Activated CD4-positive, alpha-beta T cell treated with anti-CD3 and anti-CD28 coated beads, Interleukin-2, amount 50 U/mL, for 48 hours (primary cell): ENCODE measurements at places on chromosomes 6 and 20.
A peak's percentile ranks its signal among the peaks of the same experiment; 100 is the strongest.

GRCh38 chr6:101597693-101598092 lies 204.2 kb downstream of the GRIK2 start:
- no peak for DNase-seq

DNA sequence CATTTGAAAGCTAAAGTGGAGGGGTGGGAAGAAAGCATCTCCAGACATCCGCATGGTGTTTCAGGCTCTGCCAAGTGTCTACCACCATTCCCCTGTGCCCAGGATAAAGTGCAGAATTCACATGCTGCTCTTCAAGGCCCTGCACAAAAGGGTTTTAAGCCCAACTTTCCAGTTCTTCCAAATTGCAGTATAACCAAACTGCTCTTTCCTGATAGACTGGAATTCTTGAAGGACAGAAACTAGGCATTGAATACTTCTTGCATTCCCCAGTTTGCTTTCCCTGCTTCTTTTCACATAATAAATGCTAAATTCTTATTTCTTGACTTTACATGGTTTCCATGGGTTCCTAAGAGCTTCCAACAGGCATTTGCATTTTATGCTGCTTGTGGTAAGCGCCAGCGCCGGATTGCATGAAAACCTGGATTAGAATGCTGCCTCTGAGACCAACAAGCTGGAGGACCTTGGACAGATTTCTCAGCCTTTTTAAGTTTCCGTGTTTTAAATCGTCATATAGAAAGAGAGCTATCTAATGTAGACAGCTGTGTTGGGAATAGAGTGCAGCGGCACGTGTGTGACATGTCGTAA lies 7.9 kb downstream of the SOX4 start:
- DNase-seq: no peak

DNA sequence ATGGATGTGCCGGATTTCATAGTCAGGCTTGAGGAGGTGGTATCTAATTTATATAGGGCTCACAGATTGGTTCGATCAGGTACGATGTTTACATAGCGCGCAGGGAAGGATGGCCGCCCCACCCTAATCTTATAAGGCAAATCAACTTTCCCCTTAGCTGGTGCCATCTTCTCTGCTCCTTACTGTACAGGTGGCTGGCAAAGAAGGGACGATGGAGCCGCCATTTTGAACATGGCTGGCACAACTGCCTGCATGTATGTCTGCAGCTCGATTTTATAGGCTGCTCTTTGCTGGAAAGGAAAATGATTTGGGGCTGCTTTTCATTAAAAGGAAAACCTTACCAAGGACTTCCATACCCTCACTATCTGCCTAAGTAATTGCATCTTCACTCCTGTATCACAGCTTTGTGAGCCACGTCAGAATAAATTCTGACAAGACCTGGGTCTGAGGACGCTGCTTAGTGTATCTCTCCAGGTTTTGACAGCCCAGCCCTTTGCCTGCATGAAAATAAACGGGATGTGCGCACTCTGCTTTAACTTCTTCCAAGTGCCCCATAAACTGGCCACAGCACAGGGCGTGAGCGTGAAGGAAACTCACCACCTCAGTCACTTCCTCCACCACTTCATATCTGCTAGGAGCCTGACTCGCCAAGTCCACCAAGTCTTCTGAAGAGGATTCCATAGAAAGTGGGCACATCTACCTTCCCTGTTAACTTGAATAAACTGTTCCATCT lies 109.4 kb upstream of the ARMC2 start:
- DNase-seq: no peak

GRCh38 chr6:161922631-161923119 lies 648.8 kb upstream of the AGPAT4 start:
- DNase-seq: peak; percentile 41

GRCh38 chr6:122709922-122710512 lies 69.5 kb upstream of the FABP7 start:
- DNase-seq: no peak

GRCh38 chr6:133512410-133513016 lies 271.4 kb downstream of the EYA4 start:
- peak; percentile 44 for DNase-seq

DNA sequence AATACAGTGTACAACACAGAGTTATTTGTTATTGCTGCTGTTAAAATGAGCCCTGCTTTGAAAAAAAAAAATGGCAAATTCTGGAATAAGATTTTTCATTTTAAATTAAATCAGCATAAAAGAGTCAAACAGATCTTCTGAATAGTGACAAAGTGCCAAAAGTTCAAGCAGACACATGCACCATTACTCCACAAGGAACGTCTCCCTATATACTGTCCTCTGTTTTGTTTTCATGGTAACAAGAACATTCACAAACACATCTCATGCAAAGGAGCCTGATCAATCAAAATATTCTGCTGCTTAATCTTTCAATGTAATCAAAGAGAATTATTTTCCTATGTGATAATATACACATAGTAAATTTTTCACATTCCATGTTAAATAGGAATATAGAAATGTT lies 2.7 kb downstream of the HIVEP2 start:
- no peak for DNase-seq

DNA sequence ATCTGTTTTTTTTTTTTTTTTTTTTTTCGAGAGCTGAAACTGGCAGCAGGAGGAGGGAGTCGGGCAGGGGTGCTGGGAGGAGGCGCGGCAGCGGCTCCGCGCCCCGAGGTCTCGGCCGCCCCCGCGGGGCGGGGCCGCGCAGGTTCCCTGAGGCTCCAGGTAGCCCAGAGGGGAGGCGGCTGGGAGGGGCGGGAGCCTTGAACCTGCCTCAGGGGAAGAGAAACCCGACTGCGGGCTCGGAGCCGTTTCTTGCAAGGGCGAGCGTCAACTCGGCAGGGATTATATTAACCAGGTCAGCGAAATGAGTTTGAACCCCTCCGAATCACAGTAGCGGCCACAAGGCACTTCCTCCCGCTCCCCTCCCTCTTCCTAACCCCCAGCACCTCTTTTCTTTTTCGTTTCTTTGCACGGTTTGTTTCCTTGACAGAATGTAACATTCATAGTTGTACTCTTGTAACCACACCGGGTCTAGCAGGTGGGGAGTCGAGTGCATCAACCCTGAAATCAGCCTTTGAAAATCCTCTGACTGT lies 2.0 kb downstream of the MYB start:
- peak; percentile 84 for DNase-seq

GRCh38 chr20:8151372-8151771 lies 19.3 kb downstream of the PLCB1 start:
- no peak for DNase-seq

DNA sequence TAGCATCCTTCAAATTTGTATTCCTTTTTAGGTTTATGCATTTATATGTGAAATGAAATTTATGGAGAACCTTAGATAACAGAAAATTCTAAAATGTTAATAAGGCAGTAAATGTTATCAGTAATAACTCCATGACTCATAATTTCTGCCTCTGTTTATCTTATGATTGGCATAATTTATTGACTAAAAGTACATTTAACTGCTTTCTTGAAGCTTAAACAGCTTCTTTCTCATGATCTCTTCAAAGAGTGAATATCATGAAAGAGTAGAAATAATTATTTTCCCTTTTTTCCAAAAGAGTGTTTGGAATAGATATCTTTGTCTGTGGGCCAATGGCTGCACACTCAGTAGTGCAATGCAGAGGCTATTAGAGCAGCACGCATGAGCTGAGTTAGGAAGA lies 91.3 kb downstream of the SHLD1 start:
- DNase-seq: no peak

DNA sequence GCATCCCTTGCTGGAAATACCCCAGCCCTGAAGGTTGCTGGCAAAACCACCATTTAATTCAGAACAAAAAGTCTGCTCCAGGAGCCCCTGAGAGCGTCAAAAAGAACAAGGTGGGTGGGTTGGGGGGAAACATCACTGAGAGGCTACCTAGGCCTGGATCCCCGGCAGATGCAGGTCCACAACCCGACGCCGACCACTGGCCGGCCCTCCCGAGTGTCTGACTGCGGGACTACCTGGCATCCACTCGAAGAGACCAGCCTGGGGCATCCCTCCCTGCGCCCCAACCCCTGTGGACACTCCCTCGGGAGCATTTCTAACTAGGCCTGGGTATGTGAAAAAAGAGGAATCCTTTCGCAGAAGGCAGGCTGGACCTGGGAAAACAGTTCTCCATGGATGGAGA lies 47.2 kb downstream of the FAM209B start:
- DNase-seq: no peak

- no peak for DNase-seq
Observed at GRCh38 chr6:81766482-81767069, 14.1 kb upstream of the TENT5A start.

DNA sequence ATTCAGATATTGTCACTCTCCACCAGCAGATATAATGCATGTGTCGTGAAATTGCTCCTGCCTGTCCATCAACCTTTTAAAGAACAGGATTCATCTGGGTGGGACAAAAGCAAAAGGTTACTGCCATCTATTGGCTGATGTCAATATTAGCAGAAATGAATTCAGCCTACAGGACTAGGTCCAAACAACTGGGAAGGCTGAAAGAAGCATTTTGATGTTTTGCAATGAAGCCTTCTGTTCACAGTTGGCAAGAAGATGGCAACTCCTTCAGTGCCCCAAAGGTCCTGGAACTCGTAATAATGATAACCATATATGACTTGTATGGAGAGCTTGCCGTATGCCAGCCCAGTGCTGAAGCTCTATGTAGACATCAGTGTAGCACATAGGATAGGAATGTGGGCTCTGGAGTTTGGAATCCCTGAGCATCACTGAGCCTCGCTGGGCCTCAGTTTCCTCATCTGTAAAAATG lies 7.5 kb downstream of the BCAS1 start:
- no peak for DNase-seq

DNA sequence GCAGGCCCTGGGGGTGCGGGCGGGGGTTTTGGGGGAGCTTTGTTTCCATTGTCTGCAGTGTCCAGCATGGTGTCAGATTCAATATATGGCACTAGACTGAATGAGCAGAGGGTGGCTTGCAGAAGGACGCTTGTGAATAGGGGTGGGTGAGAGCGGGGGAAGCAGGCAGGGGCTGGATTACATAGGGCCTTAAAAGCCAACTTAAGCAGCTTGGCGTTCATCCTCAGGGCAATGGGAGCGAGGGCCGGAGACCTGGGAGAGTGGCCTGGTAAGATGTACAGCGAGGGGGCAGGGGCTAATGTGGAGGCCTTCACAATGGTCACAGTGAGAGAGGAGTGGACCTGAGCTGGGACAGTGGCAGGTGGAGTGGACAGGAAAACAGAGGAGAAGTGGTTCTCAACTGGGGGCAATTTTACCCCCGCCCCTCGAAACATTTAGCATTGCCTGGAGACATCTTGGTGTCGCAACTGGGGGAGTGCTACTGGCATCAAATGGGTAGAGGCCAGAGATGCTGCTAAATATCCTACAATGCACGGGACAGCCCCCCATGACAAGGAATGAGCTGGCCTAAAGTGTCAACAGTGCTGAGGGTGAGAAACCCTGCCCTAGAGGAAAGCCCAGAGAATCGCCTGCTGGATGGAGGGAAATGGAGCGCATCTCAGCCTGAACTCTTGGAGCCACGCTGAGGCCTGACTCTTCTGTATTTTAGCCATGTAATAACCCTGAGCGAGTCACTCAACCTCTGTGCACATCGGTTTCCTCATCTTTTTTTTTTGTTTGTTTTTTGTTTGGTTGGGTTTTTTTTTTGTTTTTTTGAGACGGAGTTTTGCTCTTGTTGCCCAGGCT lies 15.1 kb upstream of the BAK1 start:
- DNase-seq: no peak

DNA sequence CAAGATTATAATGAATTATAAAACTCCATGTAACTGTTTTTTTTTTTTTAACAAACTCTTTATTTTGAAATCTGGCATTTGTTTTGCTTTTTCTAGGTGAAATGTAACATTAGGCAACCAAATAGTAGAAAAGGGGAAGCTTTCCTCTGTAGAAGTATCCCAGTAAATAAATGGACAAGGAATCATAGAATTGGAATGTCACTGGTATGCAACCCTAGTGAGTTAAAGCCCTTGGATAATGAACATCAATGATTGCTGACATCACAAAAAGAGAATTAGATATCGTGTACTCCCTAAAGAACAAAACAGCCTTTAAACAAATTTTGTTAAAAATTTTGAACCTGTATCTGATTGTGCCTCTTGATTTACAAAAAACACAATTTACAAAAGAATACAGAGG lies 93.9 kb upstream of the OGFRL1 start:
- no peak for DNase-seq

DNA sequence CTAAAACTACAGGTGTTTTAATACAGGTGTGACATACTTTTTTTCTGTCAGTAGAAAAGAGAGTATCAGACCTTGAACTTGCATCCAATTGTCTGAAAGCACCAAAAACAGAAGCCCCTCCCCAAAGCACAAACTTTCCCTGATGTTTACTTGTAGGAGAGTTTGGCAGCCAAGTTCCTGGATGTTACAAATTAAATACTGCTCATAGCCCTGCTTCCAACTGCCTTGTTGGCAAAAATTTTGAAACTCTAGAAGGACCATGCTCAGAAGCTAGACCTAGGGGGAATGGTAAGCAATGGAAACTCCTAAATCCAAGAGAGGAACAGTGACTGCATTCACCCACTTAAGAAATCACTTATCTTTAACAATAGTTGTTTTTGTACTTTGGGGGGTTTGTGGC lies 17.0 kb upstream of the ARG1 start:
- no peak for DNase-seq

DNA sequence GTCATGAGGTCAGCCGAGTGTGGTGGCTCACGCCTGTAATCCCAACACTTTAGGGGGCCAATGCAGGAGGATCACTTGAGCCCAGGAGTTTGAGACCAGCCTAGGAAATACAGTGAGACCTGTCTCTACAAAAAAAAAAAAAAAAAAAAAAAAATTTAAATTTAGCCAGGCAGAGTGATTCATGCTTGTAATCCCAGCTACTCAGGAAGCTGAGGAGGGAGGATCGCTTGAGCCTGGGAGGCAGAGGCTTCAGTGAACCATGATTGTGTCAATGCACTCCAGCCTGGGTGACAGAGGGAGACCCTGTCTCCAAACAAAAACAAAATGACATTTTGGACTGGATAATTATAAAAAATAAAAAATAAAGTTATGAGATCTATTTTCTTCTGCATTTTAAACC lies 56.2 kb downstream of the ADGRF1 start:
- DNase-seq: no peak

- no peak for DNase-seq
Observed at GRCh38 chr20:58647162-58647795, 3.8 kb upstream of the STX16 start.
